ENCODE measurements at places on chromosomes 3 and 15. TPM values are rescaled to one million over a fixed set of nuclear protein-coding genes. Genes with fewer than 3 reads are reported as not detected.

FANCD2OS gene
- not detected for total RNA-seq

VGLL3 gene
- 2.5 TPM for total RNA-seq

IL1RAP gene
- 10.1 TPM for total RNA-seq

C15orf62 gene
- 0.13 TPM for total RNA-seq
